Activated CD4-positive, alpha-beta T cell treated with anti-CD3 and anti-CD28 coated beads, Interleukin-2, amount 50 U/mL, for 1 hour (primary cell): ENCODE measurements at places on chromosomes 7 and 10.

DNA sequence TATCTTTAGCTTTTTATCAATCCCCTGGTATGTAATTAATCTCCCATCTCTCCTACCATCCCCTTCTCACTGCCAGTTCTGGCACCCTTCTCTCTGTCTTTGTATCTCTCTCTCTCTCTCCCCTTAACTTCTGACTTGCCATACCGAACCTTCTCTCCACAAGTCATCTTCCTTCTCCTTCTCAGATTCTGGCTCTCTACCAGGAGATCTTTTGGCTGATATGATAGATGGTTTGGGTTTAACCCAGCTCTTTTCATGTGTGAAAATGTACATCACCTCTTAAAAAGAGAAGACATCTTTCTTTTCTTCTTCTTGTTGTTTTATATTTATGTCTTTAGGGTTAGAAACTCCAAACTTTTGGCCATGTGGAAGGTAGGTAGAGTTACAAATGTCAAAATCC is 196.7 kb downstream of the HGF start:
- no peak for DNase-seq

DNA sequence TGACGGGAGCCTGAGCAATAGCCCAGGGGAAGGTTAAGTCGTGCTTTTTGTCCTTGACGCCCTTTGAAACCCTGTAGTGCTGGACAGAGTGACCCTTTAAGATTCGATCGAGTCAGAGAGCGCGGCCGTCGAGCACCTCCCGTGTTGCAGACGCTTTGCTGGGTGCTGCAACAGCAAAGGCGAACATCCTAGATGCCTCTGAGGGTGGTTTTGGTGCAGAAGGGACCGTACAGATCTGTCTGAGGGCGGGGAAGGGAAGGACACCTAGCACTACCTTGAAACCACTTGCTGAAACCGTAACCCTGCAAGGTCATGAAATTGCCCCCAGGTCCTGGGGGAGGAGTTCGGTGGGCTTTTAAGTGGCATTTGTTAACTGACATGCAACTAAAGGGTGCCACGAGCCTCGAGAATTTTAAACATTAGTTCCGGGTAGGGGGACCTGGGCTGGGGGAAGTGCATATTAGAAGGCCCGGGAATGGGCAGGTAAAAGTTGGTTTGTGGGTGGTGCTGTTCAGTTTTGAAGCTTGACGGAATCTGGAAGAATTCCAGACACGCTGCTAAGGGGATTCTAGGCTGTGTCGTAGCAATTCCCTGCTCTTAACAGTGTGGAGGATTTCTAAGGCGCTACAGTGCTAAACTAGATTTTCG is 786 bp downstream of the ATP5F1C start:
- no peak for DNase-seq

GRCh38 chr10:30857803-30858202 is 173.9 kb downstream of the ZNF438 start:
- DNase-seq, result no peak

- no peak for DNase-seq
Measured at GRCh38 chr7:143467724-143468123, 9.9 kb upstream of the TAS2R41 start.

- DNase-seq, result no peak
Measured at GRCh38 chr7:157973971-157974677, 613.5 kb downstream of the PTPRN2 start.

DNA sequence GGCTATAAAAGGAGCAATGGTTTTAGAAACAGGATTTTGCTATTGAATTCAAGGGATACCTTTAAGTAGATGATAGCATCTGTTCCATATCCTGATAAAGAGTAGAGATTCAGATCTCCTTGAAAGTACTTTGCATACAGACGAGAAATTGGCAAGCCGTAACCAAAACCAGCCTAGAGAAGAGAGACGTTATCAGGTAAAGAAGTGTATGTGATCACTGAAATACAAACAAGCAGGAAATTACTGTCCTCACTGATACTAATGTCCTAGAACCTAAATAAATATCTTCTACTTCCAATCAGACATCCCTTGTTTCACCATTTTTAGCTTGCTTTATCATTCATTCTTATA is 9.4 kb downstream of the PDK4 start:
- DNase-seq, result no peak

DNA sequence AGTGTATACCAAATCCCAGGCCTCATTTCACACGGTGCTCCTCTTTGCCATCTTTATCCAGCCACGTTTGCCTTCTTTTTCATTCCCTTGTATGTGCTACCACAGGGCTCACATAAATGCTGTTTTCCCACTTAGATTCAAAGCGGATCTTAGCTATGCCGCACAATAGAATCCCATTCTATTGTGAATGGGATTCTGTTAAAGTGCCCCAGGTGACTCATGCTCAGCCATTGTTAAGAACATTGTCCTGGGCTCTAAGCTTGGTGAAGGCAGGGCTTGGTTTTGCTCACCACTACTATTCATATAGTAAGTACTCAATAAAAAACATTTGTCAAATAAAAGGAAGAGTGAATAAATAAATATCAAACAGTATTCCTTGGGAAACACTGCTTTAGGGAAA is 72.3 kb upstream of the PHYHIPL start:
- DNase-seq, result no peak

DNA sequence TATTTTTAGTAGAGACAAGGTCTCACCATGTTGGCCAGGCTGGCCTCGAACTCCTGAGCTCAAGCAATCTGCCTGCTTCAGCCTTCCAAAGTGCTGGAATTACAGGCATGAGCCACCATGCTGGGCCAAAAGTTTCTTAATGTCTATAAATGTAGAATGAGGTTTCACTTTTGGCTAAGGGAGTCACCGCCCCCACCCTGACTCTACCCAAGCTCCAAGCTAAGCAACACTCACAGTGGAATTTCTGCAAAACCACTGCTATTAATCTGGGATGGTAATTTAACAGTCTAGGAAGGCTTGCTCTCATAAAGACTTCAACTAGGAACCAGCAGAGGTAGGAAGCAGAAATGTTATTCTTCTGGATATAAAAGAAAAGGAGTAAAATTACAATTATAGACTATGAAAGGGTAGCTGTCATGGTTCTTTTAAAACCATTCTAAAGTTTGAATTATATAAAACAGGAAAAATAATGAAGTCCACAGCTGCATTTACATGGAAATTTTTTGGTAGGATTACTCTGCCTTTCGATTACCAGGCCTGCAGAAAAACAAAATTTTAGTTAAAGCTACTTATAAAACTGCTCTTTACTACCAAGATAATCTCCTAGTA is 211.6 kb downstream of the SFMBT2 start:
- no peak for DNase-seq

- DNase-seq, result no peak
Measured at GRCh38 chr7:108723381-108723814, 153.7 kb downstream of the DNAJB9 start.

DNA sequence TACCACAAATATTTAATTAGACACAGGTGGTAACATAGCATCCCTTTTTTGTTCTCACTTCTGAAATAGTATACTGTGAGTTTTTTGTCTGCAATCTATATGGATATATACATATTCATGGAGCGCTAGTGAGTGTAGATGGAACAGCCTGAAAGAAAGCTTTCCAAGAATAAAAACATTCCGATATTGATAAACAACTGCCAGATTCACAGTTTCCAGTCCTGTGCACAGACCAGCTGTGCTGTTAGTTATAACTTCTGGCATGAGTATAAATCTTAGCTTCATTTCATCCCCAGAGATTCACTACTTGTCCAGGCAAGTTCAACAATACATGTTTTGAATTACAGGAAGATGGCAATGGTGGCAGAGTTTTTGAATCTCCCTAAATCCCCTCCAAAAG is 467.1 kb upstream of the STEAP1 start:
- DNase-seq, result no peak

DNA sequence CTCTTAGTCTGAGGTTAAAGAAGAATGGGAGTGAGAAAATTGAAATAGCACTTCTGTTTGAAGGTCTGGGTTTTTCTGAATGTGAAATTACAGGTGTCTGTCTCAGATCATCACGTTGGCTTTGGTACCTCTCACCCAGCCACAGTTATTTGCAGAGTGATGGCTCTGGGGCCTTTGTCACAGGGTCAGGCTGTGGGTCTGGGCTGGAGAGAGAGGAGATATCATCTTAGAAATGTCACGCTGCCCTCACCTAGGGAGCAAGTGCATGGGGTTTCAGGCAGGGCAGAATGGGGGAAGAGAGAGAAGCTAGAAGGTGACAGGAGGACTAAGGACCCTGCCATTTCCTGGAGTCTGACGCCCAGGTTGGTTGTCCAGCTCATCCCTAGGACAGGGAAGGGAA is 127.2 kb downstream of the CFAP58 start:
- DNase-seq, result no peak

DNA sequence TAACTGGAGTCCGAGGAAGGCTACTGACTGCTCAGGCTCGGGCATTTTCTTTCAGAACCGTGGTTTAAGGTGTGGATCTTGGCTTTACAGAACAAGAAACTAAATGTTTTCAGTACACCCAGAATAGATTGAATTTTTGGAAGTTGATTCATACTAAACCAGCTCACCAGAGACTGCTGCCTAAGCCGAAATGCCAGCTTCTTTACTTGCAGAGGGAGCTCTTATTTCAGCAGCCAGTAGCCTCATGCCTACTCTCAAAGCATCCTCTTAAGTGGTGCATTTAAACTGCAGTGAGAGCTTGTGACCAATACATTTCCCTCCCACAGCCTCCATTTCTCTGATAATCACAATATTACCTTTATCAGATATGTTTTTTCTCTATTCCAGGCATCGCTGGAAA is 615.1 kb downstream of the SUGCT start:
- DNase-seq, result no peak

DNA sequence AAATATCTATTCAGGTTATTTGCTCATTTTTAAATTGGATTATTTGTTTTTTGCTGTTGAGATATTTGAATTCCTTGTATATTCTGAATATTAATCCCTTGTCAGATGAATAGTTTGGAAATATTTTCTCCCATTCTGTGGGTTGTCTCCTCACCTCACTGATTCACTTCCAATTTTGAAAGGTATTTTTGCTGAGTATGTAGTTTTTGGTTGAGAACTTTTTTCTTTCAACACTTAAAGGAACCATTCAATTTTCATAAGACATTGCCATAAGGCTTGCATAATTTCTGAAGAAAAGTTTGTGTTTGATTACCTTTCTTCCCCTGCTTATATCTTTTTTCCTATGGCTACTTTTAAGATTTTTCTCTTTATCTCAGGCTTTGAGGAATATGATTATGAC is 8.9 kb upstream of the SCRN1 start:
- DNase-seq, result no peak

DNA sequence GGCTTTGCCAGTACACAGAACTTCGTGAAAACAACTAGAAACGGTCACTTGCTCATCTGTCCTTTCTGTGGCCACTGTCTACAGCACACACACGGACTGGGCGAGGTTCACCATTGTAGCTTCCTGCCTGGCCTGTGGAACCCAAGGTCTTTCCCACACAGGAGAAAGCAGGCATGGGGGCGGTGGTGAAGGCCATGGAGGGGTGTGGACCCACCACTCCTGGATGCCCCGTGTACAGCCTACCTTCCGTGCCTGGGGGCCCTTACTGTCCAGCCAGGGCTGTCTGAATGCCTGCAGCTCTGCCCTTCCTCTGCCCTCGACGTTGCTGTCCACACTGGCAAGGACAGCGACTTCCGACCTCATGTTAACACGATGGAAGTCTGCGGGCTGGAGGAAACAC is 108.8 kb downstream of the PRPF18 start:
- no peak for DNase-seq

DNA sequence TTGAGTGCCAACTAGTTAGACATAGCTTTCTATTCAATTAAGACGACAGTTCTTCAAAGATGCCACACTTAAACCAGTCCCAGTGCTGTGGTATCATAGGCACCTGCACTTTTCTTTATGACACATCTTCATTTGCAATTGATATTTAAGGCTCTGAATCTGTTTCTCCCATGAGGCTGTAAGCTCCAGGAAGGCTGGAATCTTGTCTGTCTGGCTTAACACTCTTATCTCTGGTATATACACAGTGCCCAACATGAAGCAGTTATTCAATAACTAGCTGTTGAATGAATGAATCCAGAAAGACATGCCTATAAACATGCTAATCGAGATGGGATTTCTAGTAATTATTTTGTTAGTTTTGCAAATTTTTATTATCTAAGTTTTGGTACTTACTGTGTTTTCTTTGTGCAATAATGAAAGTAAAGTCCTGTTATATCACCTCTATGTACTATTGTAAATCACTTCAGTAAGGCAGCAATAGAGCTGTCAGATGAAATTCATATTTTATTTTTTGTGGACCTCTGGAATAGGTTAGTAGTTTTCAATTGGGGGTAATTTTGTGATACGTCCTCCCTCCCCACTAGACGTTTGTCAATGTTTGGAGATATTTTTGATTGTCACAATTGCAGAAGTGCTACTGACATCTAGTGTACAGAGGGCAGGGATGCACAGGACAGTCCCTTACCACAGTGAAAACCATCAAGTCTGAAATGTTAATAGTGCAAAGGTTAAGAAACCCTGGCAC is 51.3 kb upstream of the STEAP4 start:
- DNase-seq, result no peak

DNA sequence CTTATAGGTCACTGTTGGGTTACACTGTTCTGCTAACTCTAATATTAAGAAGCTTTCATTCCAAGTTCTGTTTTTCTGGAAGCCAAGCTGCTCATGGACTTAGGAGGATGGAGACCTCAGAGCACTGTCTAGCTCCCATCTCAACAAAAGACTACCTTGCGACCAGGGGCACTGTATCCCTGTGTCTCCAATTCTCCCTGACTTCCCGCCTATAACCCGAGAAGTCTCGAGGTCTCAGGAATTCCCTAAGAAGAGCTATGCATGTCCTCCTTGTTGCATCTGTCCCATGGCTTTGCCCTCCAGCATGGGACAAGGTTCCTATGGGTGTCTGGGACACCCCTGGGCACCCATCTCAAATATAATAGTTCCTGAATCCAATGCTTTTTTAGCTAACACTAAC is 31.2 kb downstream of the BTBD16 start:
- DNase-seq, result no peak

DNA sequence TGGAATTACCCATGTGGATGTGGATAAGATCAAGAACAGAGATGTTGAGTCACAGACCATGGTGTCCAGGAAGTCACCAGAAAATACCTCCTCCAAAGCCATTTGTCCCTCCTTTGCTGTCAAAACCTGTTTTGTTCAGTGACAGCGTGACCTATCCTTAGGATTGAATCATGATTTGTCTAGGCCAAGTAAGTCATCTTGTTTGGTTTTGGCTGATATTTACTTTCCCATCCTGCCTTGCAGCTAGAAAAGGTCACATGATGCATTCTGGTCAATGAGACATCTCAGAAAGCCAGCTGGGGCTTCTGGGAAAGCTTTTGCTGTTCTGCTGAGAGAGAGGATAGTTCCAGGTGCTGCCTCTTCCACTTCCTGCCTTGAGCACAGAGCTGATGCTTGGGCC is 225.3 kb upstream of the ZMIZ1 start:
- DNase-seq, result no peak

GRCh38 chr7:119090851-119091250 is 866.3 kb downstream of the ANKRD7 start:
- no peak for DNase-seq

DNA sequence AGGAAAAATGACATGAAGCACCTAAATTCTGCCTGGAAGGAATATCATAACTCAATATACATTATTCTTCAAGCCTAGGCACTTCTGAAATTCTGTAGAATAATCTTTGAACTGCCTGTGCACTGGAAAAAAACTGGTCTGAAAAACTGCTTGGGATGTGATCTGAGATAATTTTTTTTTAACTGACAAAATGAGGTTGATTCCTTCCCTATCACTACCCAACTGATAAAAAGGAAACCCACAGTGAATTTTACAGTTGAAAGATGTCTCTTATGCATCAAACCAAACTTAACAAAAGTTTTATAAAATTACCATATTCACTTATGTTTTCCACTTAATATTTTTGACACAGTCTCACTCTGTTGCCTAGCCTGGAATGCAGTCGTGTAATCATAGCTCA is 67.2 kb upstream of the FAM133B start:
- no peak for DNase-seq
